GDM1 (cell line): ENCODE measurements at places on chromosomes 4 and X.
A peak's percentile ranks its signal among the peaks of the same experiment; 100 is the strongest.

DNA sequence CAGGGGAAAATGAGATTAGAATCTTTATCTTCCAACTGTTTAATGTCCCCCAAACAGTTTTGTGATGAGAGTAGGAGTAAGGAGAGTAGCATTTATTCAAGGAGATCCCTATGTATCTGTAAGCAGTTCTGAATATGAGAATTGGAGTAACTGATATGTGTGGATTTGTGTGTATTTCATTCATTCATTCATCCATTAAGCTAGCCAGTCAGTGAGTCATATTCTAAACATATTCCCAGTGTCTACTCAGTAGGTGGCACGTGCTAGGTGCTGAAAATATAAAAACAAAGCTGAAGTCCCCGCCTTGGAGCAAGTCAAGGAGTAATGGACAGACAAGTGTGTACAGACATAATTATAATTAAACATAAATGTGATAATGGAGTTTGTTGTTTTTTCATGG lies 12.4 kb upstream of the STX18 start:
- no peak for DNase-seq

DNA sequence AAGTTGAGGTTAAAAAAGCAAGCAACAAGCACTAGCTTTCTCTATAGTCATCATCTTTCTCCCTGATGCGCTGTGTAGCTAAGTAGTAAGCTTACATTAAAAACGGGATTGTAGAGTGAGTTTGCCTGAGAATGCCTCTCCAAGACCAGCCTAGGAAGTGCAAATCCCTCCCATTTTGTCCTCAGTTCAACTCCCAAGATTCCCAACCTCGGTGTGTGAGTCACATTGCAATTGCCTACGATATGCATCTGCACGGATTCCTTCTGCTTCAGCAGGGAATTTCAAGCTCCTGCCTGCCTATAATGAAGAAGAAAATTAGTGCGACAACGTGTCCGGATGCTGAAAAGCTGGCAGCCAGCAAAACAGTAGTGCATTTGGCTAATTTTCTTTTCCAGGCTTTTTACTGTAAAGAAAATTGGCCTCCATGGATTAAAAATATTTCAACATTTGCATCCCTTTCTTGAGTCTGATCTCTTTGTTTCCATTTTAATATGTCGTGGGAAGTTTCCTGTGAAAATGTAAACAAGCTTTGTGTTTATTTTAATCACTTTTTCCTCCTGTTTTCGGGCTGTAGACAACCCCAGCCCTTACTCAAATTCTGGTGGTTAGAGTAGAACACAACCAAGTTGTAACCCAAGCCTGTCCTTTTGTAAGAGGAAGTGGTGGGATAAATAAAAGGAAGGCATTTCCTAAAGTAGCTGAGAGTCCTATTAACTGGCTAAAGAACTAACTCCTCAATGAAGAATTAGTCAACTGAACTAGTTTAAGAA lies 58.4 kb upstream of the TET2 start:
- DNase-seq, result no peak

DNA sequence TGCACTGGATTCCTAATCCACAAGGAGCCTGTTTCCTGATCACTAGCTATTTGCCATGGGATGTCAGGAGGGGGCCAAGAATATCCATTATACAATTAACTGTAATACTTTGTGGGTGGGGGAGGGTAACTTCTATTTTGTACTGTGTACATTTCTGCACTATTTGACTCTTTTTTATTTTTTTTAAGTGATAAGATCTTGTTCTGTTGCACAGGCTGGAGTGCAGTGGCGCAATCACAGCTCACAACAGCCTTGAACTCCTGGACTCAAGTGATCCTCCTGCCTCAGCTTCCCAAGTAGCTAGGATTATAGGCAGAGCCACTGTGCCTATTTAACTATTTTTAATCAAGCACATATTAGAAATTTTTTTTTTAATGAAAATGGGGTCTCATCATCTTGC lies 134.1 kb downstream of the ELOVL6 start:
- no peak for DNase-seq

GRCh38 chrX:33138677-33139249 lies 72.6 kb downstream of the DMD start:
- no peak for DNase-seq

- no peak for DNase-seq
Measured at GRCh38 chrX:1491851-1492349, 39.2 kb upstream of the ASMTL start.

DNA sequence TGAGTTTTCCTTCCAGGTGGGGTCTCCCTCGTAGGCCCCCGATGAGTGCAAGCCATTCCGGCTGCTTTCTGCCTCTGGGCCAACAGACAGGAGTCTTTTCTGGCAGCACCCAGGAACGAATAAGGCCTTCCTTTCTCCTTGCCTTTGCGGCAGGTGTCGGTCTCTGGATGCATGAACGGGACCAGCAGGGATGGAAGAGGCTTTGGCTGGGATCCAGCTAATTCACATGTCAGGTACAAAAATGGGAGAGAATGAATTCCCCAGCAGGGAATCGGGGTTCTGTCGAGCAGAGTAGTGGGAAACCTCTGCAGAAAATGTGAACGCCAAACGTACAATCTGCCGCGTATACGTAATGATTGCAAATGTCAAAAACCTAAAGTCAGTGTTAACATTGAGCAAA lies 146.1 kb upstream of the TBL1X start:
- no peak for DNase-seq

DNA sequence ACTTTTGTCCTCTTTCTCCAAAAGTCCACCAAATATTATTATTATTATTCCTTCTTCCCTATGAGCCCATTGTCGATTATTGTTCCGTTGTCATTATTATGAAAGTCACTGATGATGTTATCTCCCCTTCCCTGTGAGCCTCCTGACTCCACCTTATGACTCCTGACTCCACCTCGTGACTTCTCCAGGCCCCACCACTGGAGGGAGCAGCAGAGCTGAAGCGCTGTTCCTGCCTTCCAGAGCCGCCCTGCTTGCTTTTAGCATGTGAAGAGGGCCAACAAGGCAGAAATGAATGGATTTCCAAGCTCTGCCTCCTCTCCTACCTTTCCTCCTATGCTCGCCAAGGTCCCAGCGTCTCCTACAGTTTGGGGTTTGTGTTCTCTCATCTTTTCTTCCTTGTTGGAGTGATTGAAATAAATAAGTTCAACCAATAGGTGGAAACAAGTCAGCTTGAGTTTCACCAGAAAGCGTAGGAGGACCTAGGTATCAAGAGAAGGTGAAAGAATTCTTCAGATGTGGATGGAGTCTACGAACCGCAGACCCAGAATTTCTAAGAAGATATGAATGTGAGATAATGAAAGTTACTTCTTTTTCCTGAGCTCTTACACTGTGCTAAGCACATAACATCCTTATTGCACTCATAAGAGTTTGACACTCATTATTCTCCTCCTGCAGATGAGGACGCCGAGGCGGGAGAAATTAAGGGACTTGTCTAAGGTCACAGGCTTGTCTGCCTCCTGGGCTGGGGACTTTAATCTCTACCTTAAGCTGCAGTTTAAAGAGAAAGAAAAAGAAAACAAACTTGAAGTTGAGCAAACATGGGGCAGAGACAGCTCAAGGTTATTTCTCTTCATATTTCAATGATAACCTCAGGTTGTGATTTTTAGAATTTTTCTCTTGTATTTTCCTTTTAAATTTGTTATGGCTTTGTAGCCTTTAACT lies 26.1 kb downstream of the IGSF1 start:
- DNase-seq, result peak; percentile 3

DNA sequence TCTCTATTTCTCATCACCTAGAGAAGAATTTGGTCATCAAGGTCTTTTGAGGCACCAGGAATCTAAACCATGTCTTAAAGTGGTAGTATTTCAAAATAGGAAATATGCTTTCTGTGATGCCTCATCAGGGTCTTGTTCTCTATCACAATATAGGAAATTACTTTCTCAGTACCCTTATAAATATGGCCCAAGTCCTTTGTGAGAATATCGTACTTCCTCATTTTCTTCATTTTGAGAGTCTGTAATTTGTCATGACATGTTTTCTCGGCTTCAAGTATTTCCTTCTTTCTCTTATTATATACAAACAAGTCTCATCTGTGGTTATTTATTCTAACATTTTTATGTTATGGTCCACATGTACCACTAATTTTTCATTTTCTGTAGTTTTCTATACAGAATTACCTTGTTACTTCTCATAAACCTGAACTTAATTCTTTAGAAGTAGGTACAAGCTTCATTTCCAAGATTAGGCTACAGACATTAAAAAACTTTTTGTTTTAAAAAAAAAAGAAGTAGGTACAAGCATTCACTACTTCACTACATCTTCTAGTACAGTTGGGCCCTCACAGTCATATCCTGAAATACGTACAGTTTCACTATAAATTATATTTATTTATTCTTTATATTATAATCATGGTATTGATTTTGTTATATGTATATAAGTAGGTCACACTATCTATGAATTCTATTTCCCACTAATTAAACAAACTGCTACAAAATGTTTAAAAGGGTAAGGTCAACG lies 54.4 kb downstream of the KLHL13 start:
- DNase-seq, result no peak
